ENCODE measurements at places on chromosomes 4 and X. TPM values are rescaled to one million over a fixed set of nuclear protein-coding genes. Genes with fewer than 3 reads are reported as not detected.

CT45A8 gene
- not detected for polyA plus RNA-seq

CSAG3 gene
- not detected for polyA plus RNA-seq

RAB41 gene
- polyA plus RNA-seq, result 0.26 TPM

CSAG1 gene
- polyA plus RNA-seq, result not detected

TEX13B gene
- polyA plus RNA-seq, result not detected

TCEAL5 gene
- not detected for polyA plus RNA-seq

RNF128 gene
- 0.72 TPM for polyA plus RNA-seq

All from cardiac muscle cell (in vitro differentiated cells and primary cell).